ENCODE measurements at places on chromosomes 1 and 21.

DNA sequence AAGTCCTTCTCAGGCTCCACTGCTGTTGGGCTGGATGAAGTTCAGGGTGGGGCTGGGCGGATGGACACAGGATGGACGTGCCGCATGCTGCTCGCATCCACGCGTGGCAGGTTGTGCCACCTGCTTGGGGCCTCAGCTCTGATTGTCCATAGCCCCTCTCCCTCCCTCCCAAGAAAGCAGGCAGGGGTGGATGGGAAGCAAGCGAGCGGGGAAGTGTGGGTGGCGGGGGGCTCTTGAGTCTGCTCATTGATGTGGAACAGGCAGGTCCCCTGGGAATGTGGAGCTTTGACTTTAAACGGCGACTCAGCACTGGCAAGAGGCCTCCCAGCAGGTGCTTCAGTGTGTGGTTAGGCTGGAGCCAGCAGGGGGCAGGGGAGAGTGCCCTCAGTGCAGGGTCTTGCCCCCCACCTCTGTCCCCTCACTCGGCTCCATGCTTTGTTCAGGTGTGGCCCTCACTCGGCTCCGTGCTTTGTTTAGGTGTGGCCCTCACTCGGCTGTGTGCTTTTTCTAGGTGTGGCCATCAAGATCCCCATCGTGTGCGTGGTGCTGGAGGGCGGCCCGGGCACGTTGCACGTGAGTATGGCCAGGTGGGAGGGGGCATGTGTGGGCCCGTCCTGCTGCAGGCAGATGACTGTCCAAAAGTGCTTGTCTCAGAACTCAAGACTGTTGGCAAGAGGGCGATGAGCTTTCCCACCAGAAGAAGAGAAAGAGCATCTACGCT is 23.9 kb downstream of the TRPM2 start:
- DNase-seq, result no peak

DNA sequence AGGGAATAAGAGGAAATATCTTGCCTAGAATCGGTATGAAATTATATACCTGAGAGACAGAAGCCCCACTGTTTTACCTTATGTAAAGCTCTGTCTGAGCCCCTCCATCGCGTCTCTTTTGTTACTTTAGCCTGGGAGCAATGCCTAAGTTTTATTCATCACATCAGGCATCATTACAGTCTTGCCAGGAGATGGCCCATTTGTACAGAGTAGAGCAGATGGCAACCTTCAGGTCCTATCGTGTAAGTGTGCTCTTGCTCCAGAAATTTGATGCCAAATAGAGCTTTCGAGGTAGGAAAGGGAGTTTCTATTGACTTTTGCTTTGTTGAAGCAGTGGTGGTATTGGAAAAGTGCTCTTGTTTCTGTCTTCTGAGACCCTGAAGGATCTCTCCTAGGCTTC is 24.9 kb downstream of the CFAP126 start:
- no peak for DNase-seq

DNA sequence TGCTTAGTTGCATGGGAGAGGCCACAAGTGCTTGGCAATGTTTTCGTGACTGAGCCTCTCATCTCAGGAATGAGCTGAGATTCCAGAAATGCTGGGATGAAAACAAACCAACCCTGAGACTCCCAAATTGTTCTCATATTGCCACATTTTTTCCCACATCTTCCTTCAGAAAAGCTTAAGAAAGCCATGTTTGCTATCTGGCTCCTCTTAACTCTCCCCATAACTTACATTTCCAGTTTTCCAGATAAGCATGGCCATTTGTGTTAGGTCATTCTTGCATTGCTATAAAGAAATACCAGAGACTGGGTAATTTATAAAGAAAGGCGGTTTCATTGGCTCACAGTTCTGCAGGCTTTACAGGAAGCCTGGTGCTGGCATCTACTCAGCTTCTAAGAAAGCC is 17.2 kb downstream of the DSCAM start:
- DNase-seq, result no peak

- DNase-seq, result no peak
Measured at GRCh38 chr1:155277902-155278688, 832 bp downstream of the HCN3 start.

GRCh38 chr1:204207136-204207616 is 6.6 kb downstream of the GOLT1A start:
- DNase-seq, result peak; percentile 67

Data from hypothalamus (tissue), 51 donors.